ENCODE measurements at places on chromosomes 1 and 21. TPM values are rescaled to one million over a fixed set of nuclear protein-coding genes. Genes with fewer than 3 reads are reported as not detected.

Gene RCAN3
- total RNA-seq: 30.6 TPM

Gene CFHR3
- total RNA-seq: not detected

Gene SNIP1
- 29.4 TPM for total RNA-seq

Gene TMEM79
- total RNA-seq: 10.1 TPM

Gene RIPK4
- total RNA-seq: not detected

Gene RGS13
- total RNA-seq: 0.37 TPM

Gene CHIA
- not detected for total RNA-seq

Gene OR2T33
- total RNA-seq: not detected

Gene SPATA21
- not detected for total RNA-seq

Gene PROK1
- not detected for total RNA-seq

Gene NFASC
- 0.23 TPM for total RNA-seq

Gene AUNIP
- total RNA-seq: 8.1 TPM

Gene TCHH
- 0.14 TPM for total RNA-seq

Gene GALNT2
- 30.2 TPM for total RNA-seq

Gene PDE9A
- total RNA-seq: 6.8 TPM

Data from activated CD8-positive, alpha-beta memory T cell treated with anti-CD3 and anti-CD28 coated beads, Interleukin-2, amount 10 ng/mL, durations not matched to agents 7 days and 5 days (primary cell).